Activated CD4-positive, alpha-beta T cell treated with anti-CD3 and anti-CD28 coated beads, Interleukin-2, amount 50 U/mL, for 4 hours (primary cell): ENCODE measurements at places on chromosomes 5 and 9.
A peak's percentile ranks its signal among the peaks of the same experiment; 100 is the strongest.

- no peak for DNase-seq
Measured at GRCh38 chr9:70677055-70677735, 262.7 kb upstream of the KLF9 start.

GRCh38 chr9:79880626-79881025 lies 308.9 kb downstream of the TLE4 start:
- DNase-seq, result no peak

GRCh38 chr9:93108291-93109041 lies 12.4 kb downstream of the CARD19 start:
- peak; percentile 44 for DNase-seq

DNA sequence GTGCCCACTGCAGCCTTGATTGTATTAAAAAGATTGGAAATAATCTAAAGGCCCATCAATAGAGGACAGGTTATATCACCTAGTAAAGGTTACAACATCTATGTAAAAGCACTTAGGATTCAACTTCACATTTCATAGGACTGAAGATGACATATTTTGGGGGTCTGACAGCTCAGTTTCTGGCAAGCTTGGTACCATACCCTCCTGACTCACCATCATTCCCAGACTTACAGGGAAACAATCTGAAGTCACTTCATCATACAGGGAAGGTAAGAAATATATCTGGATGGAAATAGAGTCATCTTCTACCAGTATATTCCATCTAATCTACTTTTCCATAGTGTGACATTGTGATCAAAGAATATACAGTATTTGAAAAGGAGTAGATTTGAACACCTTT lies 28.8 kb upstream of the DAB2 start:
- DNase-seq, result no peak

- DNase-seq, result no peak
Measured at GRCh38 chr5:115460472-115460871, 84.1 kb downstream of the FEM1C start.

- no peak for DNase-seq
Measured at GRCh38 chr5:171852255-171852681, 66.7 kb downstream of the SMIM23 start.

GRCh38 chr5:135759149-135759784 lies 75.2 kb upstream of the SLC25A48 start:
- DNase-seq, result no peak

DNA sequence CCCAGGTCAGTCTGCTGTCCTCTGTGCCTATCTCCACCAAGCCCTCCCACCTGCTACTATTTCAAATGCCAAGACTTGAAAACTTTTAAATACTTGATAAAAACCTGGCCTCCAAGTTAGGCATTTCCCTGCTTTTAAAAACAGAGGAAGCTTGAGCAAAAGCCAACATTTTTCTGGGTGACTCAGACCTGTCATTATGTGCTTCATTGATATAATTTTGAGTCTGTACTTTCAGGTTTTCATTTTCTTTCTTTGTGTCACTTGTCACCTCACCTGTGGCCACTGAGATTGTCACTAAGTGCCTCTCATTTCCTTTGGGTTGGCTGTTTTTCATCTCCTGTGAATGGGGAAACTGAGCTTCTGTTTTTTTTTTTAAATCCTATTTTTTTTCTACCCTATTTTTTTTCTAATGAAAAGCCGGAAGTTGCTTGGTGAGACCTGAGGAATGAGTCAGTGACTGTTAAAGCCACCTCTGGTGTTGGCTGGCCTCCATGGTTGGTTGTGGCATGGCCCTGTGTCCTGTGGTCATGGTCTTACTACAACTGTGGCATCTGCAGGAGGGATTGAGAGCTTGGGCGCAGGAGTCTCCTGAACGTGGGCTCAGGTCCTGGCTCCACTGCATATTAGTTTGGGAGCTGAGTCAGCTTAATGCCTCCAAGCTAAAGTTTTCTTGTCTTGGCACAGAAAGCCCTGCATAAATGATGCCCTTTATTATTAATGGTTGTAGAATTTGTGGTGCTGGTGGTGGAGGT lies 56.7 kb downstream of the ARHGAP26 start:
- DNase-seq, result no peak

DNA sequence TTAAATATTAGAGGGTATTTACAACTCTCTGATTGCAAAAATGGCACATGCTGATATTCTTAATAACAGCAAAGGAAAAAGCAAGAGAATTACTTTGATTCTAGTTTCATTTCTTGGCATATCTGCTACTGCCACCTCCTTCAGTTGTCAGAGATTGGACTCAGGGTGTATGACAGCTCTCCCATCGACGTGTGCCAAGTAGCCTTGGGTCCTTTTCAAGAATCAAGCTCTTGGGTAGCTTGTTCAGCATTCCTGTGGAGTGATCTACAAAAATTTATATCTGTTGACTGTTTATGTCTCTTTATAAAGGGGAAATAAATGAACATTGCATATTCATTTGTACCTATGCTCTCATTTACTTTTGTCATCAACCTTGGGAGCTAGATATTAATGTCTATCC lies 315.6 kb downstream of the PRR16 start:
- no peak for DNase-seq

GRCh38 chr9:138112791-138113600 lies 235.4 kb downstream of the CACNA1B start:
- no peak for DNase-seq

- no peak for DNase-seq
Measured at GRCh38 chr5:170986598-170986997, 124.8 kb downstream of the RANBP17 start.

GRCh38 chr5:156096259-156096658 lies 230.7 kb upstream of the SGCD start:
- DNase-seq, result no peak

DNA sequence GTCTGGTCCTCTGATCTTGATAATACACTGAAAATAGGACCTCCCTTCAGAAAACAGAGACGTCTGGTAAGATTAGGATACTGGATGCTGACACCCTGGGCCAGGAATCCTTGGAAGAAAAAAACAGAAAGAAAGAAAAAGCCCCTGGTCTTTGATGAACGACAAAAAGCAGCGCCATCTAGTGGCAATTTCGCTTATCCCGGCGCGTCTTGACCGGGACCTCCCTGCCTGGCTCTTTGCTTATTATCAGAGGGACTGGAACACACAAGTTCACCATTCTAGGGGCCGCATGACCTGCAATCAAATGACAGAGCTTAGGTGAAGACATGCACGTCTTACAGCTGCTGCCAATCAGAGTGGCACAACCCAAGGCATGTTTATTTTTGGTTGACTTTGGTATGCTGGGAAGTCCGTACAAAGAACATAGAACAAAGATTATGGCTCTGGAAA lies 114.9 kb upstream of the NFIB start:
- no peak for DNase-seq

GRCh38 chr5:131589510-131590348 lies 45.3 kb downstream of the RAPGEF6 start:
- DNase-seq, result no peak

- DNase-seq, result no peak
Measured at GRCh38 chr5:81151546-81151945, 81.6 kb upstream of the CKMT2 start.

DNA sequence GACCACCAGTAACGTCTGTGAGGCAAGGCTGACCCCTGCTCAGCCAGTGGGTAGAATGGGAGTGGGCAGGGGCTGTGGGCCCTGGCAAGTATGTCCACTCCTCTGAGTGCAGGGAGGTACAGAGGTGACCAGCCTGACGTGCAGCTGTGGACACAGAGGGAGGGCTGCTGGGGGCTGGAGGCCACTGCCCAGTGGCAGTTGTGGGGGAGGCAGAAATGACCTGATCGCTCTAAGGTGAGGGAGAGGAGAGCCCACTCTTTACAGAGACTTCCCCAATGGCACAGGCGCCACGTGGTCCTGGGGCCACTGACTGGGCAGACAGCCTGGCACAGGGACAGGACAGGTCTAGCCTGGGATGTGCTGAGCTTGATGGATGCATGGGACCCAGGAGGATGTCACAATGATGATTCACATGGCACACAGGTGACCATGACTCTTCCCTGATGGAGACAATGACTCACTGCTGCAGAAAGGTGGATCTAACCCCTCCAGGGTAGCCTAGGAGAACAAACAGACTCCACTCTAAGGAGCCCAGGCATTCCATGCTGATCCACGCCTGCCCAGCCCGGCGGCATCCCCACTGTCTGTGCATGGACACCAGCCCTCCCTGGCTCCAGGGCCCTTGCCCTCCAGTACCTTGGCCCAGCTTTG lies 7.7 kb downstream of the LPCAT1 start:
- no peak for DNase-seq

DNA sequence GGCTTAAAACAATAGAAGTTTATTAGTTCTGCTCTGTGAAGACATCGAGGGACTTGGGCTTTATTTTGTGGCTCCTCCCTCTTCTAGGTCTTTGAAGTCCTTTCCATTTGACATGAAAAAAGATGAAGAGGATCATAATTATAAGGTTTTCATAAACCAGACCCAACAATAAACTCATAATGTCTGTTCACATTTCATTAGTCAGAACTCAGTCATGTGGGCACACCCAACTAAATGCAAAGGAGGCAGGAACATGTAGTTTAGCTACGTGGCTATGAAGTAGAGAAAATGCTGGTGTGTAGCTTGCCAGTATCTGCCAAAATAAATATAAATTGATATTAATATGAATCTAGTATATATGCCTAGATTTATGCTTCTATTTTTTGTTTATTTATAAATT lies 393.9 kb upstream of the C9orf72 start:
- DNase-seq, result no peak

DNA sequence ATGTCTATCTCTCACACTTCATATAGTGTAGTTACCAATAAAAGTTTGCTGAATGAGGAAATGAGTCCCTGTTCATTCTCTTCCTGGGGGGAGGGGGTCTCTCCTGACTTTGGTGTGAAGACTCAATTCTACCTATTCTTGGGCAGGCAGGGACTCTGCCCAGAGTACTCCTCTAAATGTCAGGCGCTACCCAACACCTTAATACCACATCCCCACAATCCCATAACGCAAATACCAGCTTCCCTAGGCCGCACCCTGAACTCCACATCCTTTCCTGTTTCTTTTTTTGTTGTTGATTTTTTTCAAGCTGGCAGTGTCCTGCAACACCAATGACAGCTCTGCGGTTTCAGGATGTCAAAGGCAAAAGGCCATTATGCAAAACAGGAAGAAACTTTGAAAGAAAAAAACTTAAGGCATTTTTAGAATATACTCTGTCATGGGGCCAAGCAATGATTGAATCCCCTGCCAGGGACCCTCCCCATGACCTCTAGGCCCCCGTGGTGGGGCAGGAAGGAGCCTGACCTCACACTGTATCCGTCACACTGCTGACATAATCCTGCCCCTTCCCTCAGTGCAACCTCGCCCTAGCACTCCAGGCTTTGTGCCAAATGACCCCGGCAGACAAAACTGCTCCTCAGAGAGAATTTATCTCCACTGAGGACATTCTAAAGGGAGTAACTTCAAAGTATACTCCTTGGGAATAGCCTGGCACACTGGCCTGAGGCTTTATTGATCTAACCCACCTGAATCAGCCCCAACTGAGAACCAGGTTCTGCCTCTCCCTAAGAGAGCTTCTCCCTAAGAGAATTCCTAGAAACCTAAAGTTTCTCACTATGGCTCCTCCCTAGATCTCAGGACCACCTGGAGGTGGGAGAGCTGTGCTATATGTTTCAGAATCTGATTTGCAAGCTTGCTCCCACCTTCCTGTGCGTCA lies 8.0 kb downstream of the B4GALT1 start:
- DNase-seq, result no peak

DNA sequence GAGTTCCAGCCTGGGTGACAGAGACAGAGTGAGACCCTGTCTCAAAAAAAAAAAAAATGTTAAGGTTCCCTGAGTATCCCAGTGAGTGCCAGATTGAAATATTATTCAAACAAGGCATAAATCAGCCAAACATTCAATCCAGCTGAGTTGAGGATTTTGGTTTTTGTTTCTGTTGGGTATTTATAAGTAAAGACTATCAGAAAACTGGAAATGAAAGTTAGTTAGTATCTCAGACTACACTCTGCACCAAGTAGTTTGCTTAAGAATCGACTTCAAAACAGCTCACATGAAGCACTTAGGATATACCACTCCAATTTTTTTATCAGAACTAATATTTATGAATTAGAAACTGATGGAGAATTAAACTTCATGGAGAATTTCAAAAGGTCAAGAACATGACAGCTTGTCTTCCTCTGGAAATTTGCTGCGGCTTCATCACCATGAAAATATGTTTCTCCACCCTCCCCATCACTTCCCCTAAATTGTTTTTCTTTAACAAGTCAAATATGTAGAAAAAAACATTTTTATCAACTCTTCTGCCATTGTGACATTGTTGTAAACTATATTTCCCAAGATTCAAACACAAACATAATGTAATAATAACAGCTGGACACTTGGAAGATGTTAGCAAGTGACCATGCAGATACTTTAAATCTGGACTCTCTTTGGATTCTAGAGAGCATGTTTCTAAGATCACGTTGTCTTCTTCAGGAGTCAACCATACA lies 110.0 kb upstream of the PTGER4 start:
- DNase-seq, result no peak

GRCh38 chr9:71924576-71924975 lies 13.1 kb downstream of the C9orf85 start:
- DNase-seq, result no peak

- DNase-seq, result no peak
Measured at GRCh38 chr5:79961716-79962574, 29.1 kb downstream of the MTX3 start.

- no peak for DNase-seq
Measured at GRCh38 chr9:71748280-71748743, 20.0 kb downstream of the CEMIP2 start.

GRCh38 chr5:27290172-27290571 lies 251.8 kb upstream of the CDH9 start:
- no peak for DNase-seq

DNA sequence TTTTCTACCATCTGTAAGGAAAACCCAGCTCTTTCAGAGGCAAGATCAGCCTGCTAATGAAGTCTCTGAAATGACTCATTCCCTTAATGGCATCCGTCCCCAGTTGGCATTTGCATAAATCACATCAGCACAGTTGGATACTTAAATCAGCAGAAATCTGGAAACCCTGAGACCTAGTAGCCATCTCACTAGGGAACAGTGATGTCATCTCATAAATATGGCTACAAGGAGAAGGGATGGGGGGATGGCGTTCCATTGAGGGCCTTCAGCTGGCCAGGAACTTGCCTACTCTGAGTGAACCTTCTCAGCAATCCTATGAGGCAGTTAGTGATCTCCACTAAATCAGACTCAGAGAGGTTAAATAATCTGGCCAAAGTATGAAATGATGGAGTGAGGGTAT lies 81.8 kb downstream of the CMYA5 start:
- DNase-seq, result no peak

DNA sequence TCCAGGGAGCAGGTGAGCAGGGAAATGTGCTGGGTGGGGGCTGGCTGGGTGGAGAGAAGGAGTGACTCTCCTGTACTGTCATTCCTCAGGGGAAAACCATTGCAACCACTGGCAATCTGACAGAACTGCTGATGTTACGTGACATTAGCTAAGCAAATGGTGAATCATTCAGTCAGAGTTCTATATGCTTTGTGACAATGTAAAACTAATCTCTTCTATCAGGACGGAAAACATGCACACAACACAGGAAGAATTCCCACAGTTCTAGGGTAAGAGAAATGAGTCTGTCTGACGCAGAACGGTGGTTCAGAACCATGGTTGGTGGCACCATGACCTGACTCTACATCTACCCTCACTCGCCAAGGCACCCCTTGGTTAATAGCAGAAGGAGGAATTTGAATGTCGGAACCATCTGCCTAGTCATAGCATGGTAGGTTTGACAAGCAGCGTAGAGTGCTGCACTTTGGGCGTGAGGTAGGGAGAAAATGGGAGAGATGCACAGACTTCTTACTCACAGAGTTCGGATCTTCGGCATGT lies 243.6 kb upstream of the PANK3 start:
- no peak for DNase-seq
